Choroid plexus epithelial cell (primary cell): ENCODE measurements at places on chromosomes 7 and 10.

- peak; percentile 81 for DNase-seq
Measured at GRCh38 chr7:47945261-47946015, 2.8 kb downstream of the PKD1L1 start.

- DNase-seq: no peak
Measured at GRCh38 chr10:11601670-11602069, 9.8 kb downstream of the USP6NL start.

DNA sequence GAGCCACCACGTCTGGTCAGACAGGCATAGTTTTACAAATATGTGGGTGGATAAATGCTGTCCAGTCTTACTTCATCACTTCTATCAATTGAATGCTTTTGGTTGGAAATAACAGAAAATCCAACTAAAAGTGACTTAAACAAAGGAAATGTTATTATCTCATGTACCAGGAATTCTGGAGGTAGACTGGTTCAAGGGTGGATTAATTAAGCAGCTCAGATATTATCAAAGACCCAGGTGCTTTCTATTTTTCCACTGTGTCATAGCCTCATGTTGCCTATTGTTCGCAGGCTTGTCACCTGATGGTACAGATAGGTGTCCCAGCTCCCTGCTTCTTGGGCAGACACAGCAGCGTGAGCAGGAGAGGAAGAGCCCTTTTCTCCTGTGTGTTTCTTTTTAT is 156.1 kb upstream of the CTBP2 start:
- DNase-seq: no peak

DNA sequence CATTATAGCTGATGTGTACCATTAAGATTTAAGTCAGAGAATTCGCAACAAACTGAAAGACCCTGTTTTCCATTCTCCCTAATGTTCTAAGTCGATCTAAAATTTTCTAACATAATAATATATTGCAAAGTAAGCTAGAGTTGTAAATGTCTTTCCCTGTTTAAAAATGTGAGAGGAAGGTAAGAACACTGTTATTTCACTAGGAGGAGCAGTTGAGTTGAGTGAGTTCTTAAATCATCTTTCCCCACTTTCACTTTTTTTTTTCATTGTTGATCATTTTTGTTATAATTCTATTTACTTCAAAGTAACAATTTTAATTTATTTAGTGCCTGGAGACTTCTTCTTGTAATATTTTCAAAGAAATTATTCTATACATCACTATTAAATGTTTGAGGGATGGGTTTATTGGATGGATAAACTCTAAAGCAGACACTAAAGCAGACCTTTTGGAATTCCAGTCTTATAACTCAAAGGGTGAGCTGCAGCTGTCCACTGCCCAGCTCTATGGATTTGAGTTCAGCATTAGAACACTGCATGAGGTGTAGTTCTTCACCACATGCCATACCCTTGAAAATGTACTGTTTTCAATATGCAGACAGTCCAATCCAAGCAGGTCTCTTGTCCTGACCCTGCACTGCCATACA is 181.3 kb upstream of the FZD1 start:
- peak; percentile 73 for DNase-seq

- DNase-seq: peak; percentile 81
Measured at GRCh38 chr7:51034521-51035264, 252.0 kb upstream of the GRB10 start.

DNA sequence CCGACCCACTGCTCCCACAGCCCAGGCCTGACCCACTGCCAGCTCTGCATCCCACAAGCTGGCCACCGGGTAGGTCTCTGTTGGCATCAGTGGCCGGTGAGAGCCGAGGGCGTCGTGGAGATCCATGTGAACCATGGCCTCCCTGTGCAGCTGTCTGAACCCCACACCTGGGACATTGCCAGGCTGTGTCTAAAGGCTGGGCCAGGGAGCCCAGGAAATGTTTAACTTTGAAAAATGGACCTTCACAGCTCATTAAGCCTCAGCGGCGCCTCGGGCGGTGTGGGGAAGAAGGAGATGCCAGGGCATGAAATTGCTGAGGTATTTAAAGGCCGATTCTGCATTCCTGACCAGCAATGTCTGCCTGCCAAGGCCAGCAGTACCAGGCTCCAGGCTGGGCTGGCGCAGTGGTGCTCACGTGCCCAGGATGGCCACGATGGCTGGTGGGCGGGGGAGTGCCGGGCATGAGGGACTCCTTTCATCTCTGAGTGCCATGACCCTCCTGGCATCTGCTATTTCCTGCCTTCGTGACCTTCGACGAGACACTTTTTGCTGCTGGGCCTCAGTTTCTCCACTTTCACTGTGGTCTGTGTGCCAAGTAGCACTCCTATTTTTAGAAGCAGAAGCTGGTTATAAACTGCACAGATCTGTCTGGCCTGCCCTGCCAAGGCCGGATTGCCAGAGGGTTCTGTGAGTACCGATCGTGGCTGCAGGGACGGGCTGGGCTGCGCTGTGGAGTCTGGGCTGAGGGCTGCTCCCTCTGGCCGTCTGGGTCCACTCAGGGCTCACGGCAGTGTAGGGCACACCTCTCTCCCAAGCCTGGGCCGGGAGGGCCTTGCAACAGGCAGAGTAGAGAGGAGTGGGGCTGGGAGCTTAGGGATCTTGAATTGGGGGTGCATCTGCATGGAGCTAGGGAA is 21.8 kb downstream of the ELFN1 start:
- DNase-seq: no peak

- no peak for DNase-seq
Measured at GRCh38 chr7:159010411-159010810, 134.3 kb downstream of the VIPR2 start.

- no peak for DNase-seq
Measured at GRCh38 chr7:105816954-105817615, 59.3 kb downstream of the ATXN7L1 start.

GRCh38 chr7:121078701-121079227 is 90.3 kb downstream of the CPED1 start:
- DNase-seq: no peak

GRCh38 chr10:34413756-34414587 is 401.1 kb downstream of the PARD3 start:
- DNase-seq: no peak

GRCh38 chr10:77963901-77964300 is 37.3 kb upstream of the DLG5 start:
- no peak for DNase-seq

DNA sequence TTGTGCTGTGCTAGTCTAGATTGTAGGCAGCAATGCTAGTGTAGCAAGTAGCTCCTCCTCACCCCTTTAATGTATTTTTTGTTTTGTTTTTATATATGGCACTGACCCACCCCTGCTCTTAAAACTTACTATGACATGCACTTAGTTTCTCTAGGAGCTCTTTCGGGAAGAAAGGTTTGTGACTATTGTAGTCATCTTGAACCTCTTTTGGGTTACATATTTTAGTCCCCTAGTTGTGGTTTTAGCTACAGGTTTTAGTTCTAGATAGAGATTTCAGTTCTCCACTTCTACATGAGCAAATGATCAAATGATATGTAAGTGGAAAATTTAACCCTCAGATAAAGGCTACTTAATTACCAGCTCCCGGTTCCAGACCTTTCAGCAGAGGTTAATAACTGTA is 14.9 kb downstream of the MINPP1 start:
- no peak for DNase-seq

DNA sequence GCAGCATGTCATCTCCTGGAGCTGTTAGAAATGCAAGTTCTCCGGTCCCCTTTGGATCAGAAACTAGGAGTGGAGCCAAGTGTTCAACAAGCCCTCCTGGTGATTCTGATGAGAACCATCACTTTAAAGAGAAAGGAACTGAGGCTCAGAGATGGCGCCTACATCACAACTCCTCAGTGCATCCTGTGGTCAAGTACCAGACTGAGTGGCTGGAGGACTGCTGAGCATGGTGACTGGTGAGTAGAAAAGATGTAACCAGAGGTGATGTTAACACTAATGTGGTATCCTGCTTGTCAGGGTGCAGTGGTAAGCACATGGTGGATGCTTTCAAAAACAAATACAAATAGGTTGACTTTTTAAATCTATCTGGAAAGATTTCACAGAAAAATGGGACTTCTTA is 3.5 kb upstream of the OIT3 start:
- DNase-seq: no peak

DNA sequence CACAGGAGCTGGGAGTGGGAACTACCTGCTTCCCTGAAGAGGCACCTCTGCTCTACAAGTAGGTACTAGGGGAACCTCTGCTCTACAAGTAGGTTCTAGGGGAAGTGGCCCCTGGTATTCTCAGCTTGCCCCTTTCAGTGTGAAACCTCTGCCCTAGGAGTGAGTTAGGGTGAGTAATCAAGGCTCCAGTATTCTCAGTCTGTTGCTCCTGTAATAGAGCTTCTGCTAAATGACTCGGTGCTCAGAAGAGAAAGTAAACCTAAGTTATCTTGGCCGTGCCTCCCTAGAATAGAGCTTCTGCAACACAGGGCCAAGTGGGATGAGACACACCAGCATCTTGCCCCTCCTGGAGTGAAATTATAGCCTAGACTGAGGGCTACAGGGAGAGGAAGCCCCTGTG is 13.4 kb upstream of the RASSF4 start:
- peak; percentile 55 for DNase-seq

GRCh38 chr7:69553190-69553589 is 45.1 kb upstream of the AUTS2 start:
- DNase-seq: no peak

DNA sequence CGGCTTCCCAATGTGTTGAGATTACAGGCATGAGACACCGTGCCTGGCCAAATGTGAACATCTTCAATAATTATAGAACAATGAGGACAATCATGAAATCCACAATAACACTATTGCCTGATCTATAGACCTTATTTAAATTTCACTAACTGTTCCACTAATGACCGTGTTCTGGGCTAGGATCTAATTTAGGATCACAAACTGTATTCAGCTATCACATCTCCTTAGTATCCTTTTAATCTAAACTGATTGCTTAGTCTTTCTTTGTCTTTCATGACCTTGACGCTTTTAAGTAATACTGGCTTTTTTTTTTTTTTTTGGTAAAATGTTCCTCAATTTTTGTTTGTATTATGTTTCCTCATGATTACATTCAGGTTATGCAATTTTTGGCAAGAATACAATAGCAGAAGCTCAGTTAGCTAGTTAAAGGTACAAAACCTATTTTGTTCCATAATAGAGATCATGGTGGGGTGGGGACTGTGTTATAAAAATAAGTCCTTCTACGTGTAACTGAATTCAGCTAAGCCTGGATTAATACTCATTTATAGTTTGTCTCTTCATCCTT is 158.4 kb downstream of the AOAH start:
- peak; percentile 67 for DNase-seq

- peak; percentile 24 for DNase-seq
Measured at GRCh38 chr7:151936207-151936606, 20.0 kb upstream of the GALNTL5 start.

DNA sequence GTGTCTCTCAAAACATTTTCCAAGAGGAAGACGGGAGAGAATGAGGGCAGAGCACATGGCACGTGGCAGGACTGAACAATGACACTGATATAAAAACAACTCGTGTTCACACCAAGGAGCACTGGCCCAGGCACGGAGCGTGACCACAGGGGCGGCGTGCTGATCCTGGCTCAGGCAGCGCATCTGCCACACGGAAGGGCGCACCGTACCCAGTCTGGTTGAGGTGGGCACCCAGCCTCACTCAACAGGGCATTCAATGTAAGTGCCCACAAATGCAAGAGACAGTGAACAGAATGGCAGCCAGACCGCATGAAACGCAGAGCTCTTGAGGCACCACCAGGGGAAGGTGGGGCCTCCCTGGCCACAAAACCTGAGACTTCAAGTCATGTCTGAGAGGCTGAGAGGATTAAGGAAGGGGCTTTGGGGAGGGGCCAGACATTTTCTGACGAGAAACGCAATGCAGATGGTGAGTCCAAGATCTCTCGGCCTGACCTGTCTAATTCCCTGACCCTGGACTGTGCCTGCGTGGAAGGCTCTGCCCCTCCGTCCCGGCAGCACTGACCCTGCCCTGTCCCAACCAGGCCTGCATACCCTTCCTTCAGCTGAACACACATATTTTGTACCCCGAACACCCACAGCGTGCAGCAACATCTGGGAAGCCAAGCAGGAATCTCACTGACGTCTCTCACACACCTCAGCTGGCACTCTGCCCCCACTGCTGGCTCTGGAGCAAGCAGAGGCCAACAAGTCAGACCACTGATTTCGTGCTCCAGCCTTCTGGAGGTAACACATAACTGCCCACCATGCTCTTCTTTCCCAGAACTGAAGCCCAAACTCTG is 35.5 kb downstream of the VOPP1 start:
- DNase-seq: no peak

GRCh38 chr10:97494863-97495506 is 3.2 kb downstream of the MMS19 start:
- peak; percentile 65 for DNase-seq

DNA sequence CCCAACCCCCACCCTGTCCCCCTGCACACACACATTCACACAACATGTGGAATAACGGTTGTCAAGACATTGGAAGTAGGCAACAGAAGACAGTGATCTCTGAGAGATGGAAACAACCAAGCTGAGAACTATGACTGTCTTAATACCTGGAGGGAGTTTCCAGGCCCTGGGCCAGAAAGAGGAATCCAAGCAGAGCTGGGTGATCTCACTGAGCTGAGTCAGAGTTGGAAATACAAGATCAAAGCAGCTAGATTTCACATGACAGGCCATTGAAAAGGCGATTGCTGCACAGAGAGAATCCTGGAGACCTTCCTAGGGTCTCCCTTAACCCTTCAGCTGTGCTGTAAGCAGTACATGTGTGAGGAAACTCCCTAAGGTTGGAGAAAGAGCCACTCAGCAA is 165.8 kb upstream of the PRSS1 start:
- peak; percentile 96 for DNase-seq

GRCh38 chr10:103645141-103646054 is 151.9 kb downstream of the NEURL1 start:
- peak; percentile 92 for DNase-seq

DNA sequence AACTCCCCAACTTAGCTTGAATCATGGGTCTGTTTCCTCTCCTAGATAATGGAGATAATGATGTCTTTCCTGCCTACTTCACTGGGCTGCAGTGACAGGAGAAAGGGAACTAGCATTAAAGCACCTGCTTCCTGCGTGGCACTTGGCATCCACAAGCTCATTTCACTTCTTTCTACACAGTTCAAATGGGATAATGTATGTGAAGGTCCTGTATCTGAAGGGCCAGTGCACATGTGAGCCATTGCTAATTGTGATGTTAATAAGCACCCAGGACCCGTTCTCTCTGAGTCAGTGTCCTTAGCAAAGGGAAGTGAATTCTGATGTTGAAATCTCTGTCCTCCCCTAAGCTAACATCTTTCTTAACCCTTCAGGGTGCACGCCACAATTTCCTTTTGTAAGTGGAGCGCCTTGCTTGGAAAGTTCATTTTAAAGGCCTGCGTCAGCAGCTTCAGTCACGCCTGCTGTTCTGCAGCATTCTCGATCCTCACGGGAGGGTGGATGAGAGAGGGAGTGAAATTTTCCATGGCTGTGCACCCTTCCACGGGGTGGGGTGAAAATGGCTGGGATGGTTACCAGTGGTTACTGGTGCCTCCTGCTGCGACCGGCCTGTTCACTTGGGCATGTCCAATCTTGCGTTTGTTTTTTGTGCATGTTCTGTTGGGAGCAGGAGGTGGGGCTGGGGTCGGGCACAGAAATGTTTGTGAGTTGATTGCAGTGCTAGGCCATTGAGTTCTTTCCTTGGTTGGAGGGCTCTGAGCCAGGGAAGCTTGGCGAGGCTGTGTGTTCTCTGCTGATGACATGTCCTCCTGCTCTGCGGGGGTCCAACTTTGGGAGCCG is 59.2 kb downstream of the HK1 start:
- peak; percentile 98 for DNase-seq
